AG09309 (cell line): ENCODE measurements at places on chromosomes 1 and 21.
A peak's percentile ranks its signal among the peaks of the same experiment; 100 is the strongest.

DNA sequence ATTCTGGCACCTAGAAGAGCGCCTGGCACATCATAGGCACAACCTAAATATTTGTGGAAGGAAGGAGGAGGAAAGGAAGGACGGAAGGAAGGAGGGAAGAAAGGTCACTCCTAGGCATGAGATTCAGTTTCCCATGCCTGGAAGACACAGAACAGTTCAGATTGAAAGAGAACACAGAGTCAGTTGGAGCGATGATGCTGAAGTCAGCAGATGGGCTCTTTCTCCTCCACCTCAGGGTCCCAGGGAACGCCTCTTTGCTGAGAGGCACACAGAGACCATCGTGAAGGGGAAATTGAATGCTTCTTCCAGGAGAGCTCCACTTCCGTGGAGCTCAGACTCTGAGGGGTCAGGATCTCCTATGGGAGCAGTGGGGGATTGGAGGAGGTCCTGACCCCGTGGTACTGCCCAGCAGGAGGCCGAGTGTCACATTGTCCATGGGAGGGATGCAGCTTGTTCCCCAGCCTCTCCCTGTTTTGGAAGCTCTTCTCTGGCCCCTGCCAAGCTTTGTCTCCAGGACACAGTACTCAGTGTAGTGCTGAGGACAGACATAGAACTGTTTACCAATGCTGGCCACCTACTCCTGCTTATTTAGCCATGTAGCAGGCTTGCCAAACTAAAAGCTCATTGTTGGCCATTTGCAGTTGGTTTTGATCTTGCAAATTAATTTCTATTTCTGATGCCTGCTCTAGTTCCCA is 2.4 kb downstream of the MYBPHL start:
- DNase-seq, result no peak

- DNase-seq, result no peak
Measured at GRCh38 chr21:27173053-27173452, 206.2 kb upstream of the ADAMTS5 start.

DNA sequence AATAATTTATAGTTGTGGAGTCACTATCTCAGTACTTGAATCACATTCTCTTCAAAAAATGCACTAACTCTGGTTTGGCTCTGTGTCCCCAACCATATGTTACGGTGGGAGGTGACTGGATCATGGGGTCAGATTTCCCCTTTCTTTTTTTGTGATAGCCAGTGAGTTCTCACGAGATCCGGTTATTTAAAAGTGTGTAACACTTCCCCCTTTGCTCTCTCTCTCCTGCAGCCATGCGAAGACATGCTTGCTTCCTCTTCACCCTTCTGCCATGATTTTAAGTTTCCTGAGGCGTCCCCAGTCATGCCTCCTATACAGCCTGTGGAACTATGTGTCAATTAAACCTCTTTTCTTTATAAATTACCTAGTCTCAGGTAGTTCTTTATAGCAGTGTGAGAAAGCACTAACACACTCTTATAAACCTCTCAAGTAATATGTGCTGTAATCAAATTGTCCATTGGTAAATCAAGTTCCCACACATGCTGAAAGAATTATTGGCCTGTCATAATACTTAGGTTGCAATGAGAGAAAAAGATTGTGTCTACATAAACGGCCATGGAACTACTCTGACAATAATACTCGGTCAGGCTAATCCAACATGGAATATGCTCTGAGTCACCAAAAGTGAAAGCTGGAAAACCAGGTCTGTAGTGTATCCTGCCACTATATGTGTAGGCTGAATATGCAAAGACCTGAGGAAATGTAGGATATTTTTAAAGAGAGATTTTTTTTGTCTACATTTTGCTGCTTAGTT is 107.5 kb downstream of the SLC44A5 start:
- no peak for DNase-seq

DNA sequence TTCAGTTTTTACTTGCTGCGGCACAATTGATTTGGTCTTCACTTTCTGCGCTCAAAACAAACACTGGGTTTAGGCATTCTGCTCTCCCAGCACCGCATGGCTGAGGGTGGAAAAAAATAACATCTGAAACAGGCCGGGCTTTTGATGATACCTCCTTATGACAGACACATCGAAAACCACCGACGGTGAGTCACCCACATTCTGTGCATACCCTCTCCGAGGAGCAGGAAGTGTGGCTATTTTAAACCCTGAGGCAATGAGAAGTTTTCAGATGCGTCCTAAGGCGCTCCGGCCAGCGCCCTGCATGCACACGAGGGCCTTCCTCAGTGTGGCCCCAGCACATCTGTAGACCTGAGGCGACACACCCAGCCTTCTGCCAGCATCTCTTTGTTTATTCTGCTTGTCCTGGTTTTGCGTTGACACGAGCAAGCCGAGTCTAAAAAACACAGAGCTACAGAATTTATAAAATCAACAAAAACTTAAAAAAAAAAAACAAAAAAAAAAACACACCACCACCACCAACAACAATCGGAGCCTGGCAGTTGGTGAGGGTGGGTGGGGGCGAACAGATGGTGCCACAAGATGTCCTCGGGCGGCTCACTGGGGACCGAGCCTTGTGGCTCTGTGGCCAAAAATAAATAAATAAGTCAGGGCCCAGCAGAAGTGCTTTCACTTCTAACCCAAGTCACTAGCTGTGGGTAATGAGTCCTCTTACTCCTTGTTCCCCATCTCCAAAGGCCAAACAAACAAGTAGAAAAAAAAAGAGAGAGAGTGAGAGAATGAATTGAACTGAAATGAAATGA is 162.6 kb upstream of the IRF2BP2 start:
- peak; percentile 97 for DNase-seq

DNA sequence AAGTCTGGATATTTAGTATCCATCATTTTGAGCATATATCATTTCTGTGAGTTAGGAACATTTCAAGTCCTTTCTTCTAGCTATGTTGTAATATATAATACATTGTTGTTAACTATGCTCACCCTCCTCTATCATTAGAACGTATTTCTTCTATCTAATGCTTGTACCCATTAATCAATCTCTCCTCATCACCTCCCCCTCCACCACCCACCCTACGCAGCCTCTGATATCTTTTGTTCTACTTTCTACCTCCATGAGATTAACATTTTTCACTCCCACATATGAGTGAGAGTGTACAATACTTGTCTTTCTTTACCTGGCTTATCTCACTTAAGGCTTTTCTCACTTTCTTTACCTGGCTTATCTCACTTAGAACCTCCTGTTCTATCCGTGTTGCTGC is 156.2 kb downstream of the FMN2 start:
- no peak for DNase-seq

DNA sequence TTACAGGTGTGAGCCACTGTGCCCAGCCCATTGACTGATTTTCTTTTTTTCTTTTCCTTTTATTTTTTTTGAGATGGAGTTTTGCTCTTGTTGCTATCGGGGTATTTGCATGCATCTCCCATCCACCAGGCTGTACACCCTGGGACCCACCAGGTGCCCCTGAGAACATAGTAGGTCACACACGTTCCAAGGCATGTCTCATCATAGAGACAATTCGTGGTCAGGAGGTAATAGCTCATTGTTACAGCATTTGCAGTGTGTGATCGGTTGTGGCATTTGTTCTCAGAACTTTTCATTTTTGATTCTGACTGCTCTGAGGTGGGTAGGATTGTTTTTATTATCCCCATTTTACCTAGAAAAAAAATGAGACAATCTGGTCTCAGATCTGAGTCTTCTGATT is 29.6 kb downstream of the BCL9 start:
- DNase-seq, result no peak

GRCh38 chr1:93471284-93471683 is 23.4 kb downstream of the FNBP1L start:
- no peak for DNase-seq

- no peak for DNase-seq
Measured at GRCh38 chr21:37176716-37177115, 90.4 kb downstream of the VPS26C start.

GRCh38 chr1:205748403-205749233 is 1.4 kb downstream of the NUCKS1 start:
- peak; percentile 38 for DNase-seq

- no peak for DNase-seq
Measured at GRCh38 chr21:15468368-15468767, 261.4 kb upstream of the USP25 start.

GRCh38 chr1:33837635-33838034 is 26.2 kb upstream of the HMGB4 start:
- no peak for DNase-seq
